IPS DF 19.7 (cell line): ENCODE measurements at places on chromosomes 6 and 20.

- no peak for DNase-seq
Measured at GRCh38 chr20:61879303-61879620, 186.4 kb downstream of the TAF4 start.

GRCh38 chr6:10425176-10425974, 10.5 kb upstream of the TFAP2A start:
- DNase-seq = no peak

DNA sequence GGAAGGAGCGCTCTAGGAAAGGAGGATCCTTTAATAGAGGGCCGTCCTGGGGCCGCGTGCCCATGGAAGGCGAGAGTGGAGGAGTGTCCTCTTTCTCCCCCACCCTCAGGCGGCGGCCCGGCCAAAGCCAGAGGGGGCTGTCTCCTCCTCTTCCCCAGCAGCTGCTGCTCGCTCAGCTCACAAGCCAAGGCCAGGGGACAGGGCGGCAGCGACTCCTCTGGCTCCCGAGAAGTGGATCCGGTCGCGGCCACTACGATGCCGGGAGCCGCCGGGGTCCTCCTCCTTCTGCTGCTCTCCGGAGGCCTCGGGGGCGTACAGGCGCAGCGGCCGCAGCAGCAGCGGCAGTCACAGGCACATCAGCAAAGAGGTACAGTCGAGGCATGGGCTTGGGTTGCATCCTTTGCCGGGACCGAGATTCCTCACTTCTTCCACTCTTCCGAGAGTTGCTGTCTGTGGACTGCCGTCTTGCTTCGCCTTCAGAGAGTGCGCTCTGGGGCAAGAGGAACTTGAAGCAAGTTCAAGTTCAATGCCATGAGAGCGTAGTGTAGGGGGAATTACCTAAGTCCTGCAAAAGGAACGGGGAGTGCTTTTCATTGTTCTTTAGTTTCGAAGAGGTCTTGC, at the start of gene LAMA2:
TSS of gene LAMA2 (plus strand) at position 148 of the 621 bp plus-strand sequence. CDS start at position 256, 108 bp downstream.
- DNase-seq = peak; percentile 35

GRCh38 chr6:123804787-123805540, 1.3 kb downstream of the NKAIN2 start:
- DNase-seq = no peak

DNA sequence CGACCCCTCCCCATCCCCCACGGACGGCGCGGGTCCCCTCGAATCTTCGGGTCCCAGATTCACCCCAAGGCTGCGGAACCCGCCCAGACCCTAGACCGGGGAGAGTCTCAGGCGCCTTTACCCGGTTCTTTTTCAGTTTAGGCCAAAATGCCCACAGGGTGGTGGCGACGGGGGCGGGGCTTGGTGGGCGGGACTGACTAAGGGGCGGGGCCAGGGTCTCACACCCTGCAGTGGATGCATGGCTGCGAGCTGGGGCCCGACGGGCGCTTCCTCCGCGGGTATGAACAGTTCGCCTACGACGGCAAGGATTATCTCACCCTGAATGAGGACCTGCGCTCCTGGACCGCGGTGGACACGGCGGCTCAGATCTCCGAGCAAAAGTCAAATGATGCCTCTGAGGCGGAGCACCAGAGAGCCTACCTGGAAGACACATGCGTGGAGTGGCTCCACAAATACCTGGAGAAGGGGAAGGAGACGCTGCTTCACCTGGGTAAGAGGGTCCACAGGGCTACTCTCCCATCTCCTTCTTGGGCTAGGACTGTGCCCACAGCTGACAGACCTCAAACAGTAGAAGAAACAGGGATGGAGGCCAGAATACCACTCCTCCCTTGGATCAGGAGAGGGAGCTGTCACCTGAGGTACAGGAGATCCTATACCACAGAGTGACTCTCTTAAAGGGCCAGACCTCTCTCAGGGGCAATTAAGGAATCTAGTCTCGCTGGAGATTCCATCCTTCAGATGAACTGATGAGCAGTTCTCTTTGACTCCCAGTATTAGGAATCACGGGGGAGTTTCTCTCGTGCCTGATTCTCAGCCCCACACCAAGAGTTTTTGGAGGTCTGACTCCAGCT, 942 bp downstream of the HLA-E start:
- no peak for DNase-seq
